ENCODE measurements at places on chromosomes 2 and 18.

DNA sequence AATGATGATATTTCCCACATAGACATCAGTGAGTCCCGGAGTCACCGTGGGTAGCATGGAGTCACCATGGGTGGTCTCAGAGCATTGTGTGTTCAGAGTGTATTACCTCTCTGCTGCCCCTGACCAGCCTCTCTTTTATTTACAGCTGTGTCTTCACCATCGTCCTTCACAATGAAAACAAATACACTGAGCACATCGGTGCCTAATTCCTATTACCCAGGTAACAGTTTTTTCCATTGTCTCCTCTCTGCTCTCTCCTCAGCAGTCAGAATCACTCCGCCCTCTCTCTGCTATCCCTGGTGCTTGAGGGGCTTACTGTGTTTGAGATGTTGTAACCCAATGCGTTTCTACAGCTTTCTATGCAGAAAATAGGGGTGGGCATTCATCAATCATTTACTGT is 361.5 kb upstream of the RAB12 start:
- no peak for DNase-seq

GRCh38 chr2:127400897-127401756 is 13.4 kb upstream of the MAP3K2 start:
- DNase-seq = peak; percentile 64

- DNase-seq = no peak
Observed at GRCh38 chr18:3889121-3889520, 439.1 kb downstream of the TGIF1 start.

GRCh38 chr2:60629305-60629662 is 75.8 kb upstream of the BCL11A start:
- DNase-seq = no peak

DNA sequence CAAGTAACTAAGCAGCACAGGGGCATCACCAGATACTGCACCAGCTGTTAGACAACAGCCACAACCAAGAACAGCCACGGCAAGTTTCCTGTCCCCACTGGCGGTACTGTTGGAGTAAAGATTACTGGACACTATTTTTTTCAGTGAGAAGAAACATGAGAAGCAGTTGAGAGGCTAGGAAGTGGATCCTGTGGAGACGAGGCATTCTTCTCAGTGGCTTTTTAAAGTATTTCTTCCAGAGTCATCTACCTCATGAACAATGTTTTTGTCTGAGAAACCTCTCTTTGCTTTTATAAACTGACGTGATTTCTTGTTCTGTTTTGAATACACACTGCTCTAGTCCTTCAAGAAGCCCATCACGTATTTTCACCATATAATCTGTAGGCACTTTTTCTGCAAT is 18.8 kb downstream of the TM4SF20 start:
- DNase-seq = no peak

- DNase-seq = no peak
Observed at GRCh38 chr2:182404975-182405561, 21.8 kb downstream of the PDE1A start.

DNA sequence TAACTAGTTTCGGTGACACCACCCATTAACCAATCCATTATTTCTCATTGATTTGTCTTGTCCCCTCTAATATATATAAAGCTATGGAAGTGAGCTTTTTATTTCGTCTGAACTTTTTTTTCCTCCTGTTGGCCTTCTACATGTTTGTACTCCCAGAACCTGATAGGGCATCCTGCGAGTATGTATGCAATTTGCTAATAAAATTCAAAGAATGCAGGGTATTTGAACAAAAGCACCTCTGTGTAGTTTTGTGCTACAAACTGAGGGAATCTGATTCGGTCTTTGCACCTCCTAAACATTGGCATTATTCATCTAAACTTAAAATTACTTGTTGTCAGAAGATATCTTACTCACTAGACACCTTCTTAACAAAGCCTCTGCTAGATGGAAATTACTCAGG is 242.9 kb upstream of the TMEFF2 start:
- no peak for DNase-seq

DNA sequence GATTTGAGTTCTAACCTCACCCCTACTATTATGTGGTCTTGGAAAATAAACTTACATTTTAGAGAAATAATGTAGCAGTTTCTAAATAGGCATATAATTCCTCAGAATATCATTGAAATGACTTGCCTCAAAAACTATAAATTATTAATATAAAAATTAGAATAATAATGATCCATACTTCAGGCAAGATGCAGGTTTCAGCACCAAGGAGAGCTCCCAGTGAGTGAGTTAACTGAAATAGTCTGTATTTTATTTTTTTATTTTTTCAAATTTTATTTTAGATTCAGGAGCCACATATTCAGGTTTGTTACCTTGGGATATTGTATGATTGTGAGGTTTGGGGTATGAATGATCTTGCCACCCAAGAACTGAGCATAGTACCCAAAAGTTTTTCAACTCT is 472.2 kb upstream of the DCC start:
- DNase-seq = peak; percentile 5

All from brain microvascular endothelial cell (primary cell).